ENCODE measurements at places on chromosomes 7 and 10. TPM values are rescaled to one million over a fixed set of nuclear protein-coding genes. Genes with fewer than 3 reads are reported as not detected.

PLPP4 gene
- 0.34 TPM for total RNA-seq

SH2D4B gene
- under 0.01 TPM for total RNA-seq

BPGM gene
- 17.1 TPM for total RNA-seq

CACNB2 gene
- total RNA-seq, result not detected

CPN1 gene
- total RNA-seq, result not detected

PIK3CG gene
- not detected for total RNA-seq

SSC4D gene
- 1.0 TPM for total RNA-seq

BRAF gene
- 16.4 TPM for total RNA-seq

AP4M1 gene
- total RNA-seq, result 12.6 TPM

CCDC3 gene
- total RNA-seq, result 1.00 TPM

SLC39A12 gene
- total RNA-seq, result not detected

NANOS1 gene
- total RNA-seq, result 0.68 TPM

PTN gene
- total RNA-seq, result 0.07 TPM

HOXA2 gene
- total RNA-seq, result not detected

SORCS3 gene
- total RNA-seq, result not detected

TMEM225B gene
- total RNA-seq, result 1.4 TPM

ATOH7 gene
- not detected for total RNA-seq

PON3 gene
- total RNA-seq, result 1.4 TPM

LRIT2 gene
- not detected for total RNA-seq
